ENCODE measurements at places on chromosomes 6 and 20.

DNA sequence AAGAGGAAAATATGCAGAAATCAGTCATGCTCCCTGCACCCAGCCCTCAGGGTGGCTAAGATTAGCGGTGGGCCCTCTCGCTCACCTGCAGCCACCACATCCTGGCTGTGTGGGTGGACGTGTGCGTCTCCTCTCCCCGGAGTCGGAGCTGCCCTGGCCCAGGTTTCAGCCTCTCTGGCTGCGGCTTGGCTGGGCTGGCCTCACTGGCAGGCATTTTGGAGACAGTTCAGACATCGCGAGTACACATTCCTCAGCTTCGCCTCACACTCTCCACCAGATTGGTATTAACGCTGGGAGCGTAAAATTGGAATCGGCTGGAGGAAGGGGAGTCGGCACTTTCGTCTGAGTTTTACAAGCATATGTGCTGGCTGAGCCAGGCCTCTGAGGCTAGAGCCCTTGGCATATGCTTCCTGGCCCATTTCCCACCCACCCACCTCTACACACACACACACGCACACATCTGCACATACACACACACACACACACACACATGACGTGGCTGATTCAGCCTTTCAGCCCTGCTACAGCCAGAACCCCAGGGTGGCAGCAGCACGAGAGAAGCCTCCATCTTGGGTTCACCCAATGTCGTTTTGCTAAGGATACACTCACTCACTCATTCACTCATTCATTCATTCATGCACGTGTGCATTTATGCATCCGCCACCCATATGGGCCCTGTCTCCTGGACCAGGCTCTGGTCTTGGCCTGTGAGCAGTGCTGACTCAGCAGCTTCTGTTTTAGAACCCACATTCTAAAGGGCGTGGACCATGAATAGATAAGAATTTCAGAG lies 42.9 kb downstream of the BCAS4 start:
- no peak for DNase-seq

- DNase-seq = no peak
These were observed 222.6 kb downstream of the ZMYND8 start for GRCh38 chr20:47133809-47134456.

DNA sequence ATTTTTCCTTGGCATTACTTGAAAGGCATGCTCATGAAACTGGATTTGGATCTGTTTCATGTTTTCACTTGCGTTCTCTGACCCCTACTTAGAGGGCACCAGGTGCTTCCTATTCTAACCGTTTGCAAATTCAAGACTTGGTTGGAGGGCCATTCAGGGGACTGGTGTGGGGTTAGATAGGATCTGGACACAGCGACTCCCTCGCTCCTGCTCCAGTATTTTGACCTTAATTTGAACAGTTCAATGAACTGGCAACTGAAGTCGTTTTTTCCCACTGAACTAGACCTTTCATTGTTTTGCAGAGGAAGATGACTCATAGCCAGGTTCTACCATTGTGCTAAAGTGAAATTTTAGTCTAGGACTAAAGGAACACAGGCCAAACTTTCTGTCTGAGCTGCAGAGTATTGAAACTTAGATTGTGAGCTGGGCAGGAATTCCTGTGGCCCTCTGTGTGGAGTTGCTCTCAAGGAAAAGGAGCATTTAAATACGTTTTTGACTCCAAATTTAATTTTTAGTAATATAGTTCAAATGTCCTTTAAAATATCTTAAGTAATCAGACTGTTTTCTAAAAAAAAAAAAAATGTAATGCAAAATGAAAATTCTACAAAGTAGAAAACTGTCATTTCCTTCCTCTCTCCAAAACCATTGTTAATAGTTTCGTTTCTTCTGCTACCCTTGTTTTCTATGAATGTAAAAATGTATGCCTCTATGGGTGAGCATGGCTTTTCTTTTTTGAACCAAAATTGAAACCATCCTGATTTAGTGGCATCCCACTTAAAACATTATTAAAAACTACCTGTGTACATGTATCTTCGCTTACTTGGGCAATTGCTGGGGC lies 64.8 kb downstream of the UTRN start:
- no peak for DNase-seq

DNA sequence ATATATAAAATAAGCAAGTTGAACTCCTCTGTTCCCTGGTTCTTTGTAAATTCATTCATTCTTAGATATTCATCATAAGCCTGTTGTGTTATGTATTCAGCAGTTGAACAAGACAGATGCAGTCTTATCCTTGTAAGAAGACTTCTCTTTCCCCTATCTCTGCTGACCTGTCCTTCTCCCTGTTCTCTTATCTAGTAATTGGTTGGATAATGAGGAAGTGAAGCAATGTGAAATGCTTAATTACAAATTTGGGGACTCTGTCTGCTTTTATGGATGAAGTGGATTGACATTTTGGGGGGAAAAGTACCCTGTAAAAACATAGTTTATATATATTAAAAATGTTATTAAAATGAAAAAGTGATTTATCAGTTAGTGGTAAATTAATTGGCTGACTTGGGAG lies 37.0 kb downstream of the CDKAL1 start:
- DNase-seq = no peak

GRCh38 chr6:1592852-1593251 lies 16.9 kb upstream of the FOXC1 start:
- DNase-seq = no peak

GRCh38 chr6:1525364-1526038 lies 84.2 kb upstream of the FOXC1 start:
- no peak for DNase-seq

DNA sequence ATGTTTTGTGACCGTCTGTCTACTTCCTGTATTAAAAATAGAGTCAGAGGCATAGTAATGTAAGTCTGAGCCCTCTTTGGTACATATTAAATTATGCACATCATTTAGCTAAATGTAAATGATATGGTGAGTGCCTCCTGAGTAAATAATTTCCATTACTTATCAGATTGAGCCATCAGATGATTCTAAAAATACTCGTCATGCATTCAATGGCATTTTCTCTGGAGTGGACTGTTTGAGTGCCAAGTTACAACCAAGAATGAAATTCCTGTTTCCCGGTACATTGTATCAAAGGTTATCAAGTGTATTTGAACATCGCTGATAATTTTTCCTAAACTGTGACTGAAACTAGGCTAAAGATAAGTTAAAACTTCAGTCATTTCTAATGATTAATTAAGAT lies 81.0 kb downstream of the AKAP7 start:
- DNase-seq = no peak

- DNase-seq = no peak
These were observed 5.5 kb upstream of the PROCR start for GRCh38 chr20:35166242-35166830.

DNA sequence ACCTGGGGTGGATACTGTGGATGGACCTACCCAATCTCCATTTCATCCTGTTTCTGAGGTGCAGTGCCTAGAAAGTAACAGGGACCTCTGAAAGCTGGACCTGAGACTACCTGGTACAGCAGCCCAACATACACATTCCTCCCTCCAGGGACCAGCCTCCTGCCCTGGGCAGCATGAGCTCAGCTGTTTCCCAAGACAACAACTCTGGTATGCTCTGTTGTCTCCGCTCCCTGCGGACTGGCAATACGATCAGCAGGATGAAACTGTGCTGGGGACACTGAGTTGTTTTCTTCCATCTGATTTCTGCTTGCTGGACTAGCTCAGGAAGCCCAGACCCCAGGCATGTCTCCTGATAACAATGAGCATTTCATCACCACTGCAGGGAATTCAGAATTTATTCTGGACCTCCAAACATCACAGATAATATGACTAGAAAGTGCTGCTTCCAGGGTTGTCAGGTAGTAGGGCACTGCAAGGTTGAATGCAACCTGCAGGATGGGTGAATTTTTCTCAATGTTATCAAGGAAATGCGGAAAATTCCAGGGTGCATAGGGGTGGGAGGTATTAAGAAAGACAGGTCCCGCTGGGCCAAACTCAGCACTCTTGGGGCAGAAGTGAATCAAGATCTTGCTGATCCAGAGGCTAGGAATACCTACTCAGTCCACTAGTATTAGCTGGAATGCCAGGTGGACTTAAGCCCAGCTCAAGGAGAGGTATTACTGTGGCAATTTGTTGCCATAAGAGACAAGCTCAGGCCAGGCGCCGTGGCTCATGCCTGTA lies 38.9 kb upstream of the SLC4A11 start:
- no peak for DNase-seq
